ENCODE measurements at places on chromosomes 13 and 19. TPM values are rescaled to one million over a fixed set of nuclear protein-coding genes. Genes with fewer than 3 reads are reported as not detected.

DNA sequence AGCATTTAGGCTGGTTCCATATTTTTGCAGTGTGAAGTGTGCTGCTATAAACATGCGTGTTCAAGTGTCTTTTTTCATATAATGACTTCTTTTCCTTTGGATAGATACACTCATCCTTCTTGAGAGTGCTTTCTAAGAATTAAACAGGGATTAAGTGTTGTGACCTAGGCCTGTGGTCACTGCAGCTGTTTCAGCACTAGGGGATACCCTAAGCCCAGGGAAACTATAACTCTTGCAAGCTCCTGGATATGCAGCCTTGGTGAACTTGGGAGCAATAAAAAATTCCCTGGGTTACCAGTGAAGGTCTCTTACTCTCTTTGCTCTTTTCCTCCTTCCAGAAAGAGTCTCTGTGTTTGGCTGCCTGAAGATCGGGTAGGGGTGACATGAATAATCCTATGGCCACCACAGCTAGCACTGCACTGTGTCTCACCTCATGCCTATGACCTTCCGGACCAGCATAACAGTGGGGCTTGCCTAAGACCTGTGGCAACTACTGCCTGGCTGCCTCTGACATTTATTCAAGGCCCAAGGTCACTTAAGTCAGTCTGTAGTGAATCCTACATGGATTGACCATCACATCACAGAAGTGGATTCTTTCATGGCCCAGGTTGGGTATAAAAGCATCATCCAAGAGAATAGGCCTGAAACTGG lies 799.7 kb downstream of the DACH1 start:
- DNase-seq: no peak

DNA sequence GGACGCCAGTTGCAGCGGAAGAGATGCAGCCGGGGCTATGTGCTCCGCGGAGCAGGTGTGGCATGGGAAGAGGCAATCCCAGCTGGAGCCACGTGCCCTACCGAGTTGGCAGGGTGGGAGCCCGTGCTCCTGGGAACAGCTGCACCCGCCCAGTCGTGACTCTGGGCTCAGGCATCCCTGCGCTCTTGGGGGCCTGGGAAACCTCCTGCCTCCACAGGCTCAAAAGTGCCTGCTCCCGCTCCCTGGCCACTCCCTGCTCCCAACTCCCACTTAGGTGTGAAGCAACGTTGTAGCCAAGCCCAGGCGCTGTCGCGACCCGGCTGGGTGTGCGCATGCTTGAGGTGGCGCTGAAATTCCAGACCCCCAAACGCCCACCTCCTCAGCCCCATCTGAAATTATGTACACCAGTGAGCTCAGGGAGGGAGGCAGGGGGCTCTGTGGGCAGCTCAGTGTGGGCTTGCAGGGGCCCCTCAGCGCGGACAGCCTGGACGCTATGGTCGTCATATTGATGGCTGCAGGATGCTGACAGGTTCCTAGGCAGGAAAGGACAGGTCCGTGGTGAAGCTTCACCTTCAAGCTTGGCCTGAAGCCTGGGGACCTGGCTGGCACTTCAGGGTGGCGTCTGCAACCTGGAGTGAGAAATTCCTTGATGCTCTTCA lies 429.9 kb downstream of the SLITRK1 start:
- no peak for DNase-seq

DNA sequence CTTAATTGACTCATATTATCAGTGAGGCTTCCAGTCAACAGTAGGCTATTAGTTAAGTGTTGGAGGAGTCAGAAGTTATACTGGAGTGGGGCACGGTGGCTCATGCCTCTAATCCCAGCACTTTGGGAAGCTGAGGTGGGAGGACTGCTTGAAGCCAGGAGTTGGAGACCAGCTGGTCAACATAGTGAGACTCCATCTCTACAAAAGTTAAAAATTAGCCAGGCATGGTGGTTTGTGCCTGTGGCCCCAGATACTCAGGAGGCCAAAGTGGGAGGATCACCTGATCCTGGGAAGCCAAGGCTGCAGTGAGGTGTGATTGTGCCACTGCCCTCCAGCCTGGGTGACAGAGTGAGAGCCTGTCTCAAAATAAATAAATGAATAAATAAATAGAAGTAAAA lies 53.2 kb downstream of the COMP start:
- DNase-seq: no peak

- DNase-seq: no peak
These were observed 8.5 kb upstream of the PROZ start for GRCh38 chr13:113149711-113150549.

GRCh38 chr19:33187183-33187540 lies 7.0 kb upstream of the LRP3 start:
- DNase-seq: no peak

DNA sequence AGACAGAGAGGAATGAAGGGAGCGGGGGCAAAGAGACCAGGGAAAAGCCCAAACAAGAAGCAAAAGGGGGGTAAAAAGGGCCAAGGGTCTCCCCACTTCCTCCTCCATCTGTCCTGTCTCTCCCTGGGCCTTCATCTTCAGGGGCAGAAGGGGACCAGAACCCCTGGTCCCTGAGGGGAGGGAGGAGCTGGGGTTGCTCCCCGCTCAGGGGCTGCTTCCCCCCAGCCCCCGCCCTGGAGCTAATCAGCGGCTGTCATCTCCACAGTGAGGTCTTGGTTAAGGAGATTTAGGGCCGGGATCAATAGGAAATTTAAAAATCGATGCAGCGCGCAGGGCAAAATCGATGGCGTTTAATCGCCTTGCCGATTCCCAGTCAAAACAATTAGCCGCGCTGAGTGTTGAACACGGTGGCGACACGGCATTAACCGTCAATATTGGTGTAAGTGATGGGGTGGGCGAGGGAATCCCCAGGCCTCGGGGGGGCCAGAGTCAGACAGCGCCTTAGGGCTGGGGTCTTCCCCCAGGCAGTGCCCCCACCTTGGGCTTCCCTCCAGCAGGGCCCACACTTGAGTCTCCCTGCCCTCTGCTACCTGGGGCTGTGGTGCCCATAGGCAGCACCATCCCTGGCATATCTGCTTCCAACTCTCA lies 29.5 kb upstream of the POU2F2 start:
- DNase-seq: no peak

DNA sequence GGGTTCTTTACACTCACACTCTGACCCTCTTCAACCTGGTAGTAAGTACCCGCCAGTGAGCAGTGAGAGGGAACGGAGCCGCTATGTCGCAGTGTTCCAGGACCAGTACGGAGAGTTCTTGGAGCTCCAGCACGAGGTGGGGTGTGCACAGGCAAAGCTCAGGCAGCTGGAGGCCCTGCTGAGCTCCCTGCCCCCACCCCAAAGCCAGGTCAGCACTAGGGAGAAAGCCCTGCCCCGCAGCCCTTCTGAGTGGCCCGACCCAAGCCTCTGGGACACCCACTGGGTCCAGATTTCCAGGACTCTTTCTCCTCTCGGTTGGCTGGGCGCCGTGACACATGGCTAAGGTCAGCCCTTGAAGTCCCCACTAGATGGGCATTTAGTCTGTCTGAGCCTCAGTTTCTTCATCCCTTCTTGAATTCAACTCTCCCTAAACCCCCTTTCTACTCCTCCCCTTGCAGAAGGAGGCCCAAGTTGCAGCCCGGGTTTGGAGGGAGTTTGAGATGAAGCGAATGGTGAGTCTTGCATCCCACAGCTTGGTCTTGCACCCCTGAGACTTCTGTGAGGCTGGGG lies 1.9 kb downstream of the OCEL1 start:
- DNase-seq: no peak

- no peak for DNase-seq
These were observed 2.2 kb upstream of the MCF2L start for GRCh38 chr13:112966776-112967175.

DNA sequence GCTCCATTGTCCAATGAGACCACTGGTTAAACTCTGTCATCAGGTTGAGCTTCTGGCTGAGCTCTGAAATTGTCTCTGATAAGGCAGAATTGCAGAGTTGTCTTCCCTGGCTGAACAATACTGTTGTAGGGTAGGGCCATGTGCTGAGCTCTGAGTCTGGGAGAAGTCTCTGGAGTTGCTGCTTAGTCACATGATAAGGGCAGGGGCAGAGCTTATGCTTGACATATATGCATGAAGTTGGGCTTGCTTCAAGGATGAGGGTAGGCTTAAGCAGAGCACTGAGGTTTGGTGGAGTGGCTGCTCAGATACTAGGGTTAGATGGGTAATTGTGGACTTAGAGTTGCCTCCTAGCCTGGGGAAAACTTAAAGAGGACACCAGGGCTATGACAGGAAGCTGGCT lies 946.3 kb upstream of the MIR17HG start:
- no peak for DNase-seq

DNA sequence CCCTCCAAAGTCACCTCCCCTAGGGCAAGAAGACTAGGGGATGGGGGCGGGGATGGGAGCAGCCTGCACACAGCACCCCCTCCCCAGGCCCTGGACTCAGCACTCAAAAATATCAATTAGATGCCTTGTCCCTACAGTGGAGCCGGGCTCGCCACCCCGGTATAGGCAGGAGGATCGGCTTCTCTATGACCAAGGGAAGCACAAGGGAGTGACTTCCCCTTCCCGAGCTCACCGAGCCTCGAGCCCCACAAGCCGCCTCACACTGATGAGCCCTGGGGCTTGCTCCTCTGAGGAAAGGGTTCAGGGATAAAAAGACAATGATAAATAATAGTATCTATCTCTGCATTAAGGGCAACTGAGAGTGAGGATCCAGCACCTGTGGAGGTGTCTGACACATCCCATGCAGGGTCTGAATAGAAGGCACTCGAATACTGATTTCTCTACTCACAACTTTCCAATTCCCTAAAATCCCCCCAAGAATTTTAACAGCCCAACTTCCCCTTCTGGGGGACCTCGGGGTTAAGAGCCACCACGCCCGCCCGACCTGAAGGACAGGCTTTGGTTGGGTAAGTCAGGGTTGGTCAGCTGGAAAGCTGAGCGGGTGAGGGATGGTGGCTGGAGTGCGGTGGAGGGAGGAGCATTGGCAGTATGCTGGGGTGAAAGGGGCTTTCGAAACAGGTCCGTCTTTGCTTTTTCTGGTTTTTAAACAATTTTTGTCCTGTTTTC lies 51.3 kb downstream of the STK24 start:
- DNase-seq: no peak

DNA sequence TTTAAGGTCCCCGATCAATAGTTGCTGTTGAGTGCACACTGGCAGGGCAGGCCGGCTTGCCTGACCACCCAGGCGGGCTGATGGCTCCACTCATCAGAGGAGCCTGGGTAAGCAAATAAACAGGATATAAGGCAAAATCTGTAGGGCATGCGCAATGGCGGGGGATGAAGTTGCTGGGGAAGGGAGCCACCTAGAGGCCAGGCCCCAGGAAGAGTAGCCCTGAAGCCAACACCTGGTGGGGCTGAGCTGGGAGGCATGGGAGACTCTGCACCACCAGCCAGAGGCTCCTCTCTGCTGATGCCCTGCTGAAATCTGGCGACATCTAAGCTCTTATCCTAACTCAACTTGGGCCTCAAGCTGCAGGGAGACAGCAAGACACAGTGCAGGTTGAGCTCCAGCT lies 324.3 kb downstream of the ZNF536 start:
- DNase-seq: peak; percentile 48

GRCh38 chr13:44565881-44566280 lies 10.2 kb downstream of the TSC22D1 start:
- no peak for DNase-seq

DNA sequence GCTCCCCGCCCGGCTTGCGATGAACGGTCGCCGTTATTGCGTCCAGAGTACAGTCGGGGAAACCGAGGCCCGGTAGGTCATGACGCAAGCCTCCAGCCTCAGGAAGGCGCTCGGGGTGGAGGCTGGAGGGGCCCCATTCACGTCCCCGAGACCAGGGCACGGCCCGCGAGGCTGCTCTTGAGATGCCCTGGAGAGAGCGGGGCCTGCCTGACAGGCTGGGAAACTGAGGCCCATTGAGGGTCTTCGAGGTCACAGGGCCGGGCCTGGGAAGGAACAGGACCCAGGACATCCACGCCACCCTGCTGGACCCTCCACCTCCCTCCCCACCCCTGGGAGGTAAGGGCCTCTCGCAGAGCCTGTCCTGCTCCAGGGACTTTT lies 367 bp downstream of the NDUFS7 start:
- no peak for DNase-seq

DNA sequence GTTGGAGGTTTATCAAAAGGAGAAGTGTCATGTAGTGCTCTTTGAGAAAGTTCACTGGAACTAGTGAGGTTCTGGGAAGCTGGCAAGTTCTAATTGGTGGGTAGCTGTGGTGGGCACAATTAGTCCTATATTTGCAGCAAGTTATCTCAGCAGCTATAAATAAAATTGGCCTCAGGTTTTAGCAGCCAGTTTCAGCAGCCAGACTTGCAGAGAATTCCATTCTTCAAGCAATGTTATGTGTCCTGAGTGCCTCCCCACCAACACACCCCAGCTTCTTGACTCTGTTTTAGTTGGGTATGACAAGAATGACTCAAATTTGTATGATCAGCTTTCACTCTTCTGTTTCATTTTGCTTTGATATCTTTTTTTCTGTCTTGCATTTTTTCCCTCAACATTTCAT lies 4.7 kb downstream of the IFT88 start:
- no peak for DNase-seq

DNA sequence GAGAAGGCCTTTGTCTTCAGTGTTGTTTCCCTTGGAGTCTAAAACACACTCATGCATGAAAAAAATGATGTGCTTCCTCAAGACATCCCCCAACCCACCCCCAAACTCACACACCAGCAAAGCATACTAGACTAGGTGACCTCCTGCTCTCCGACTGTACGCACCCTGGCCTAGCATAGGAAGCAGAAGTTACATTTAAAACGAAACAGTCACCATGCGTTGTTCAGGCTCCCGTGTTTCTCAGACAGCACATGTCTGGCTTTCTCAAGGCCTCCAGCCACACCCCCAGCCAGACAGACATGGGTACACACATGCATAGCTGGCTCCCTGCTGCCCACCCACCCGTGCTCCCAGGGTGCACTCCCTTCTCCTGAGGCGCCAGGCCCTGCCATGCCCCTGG lies 28.7 kb upstream of the C1QTNF9 start:
- no peak for DNase-seq

GRCh38 chr13:85520445-85520844 lies 278.8 kb downstream of the SLITRK6 start:
- no peak for DNase-seq

DNA sequence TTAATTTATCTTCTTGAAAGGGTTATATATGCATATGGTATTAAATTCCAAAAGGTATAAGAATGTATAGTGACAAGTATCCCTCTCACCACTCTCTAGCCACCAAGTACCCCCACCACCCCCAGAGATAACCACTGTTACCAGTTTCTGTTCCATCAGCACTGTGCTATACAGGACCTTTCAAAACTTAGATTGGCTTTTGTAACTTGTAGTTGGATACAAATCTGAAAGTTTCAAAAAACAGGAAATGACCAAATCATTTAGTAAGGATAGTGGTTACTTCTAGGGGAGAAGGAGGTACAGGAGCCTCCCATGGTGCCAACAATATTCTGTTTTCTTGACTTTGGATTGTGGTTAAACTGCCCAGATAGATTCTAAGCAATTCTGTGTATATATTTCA lies 56.7 kb downstream of the AKAP11 start:
- no peak for DNase-seq

- no peak for DNase-seq
These were observed 294.9 kb downstream of the SHISA2 start for GRCh38 chr13:25756912-25757311.

GRCh38 chr19:13040232-13040947 lies 45.1 kb downstream of the NFIX start:
- DNase-seq: no peak

CNFN gene
- total RNA-seq: not detected

N4BP2L1 gene
- total RNA-seq: 2.2 TPM

TPRX2 gene
- not detected for total RNA-seq

F7 gene
- total RNA-seq: not detected

PRODH2 gene
- total RNA-seq: not detected

COL4A1 gene
- total RNA-seq: 1,068 TPM

ZNF492 gene
- total RNA-seq: 0.22 TPM
